Activated CD8-positive, alpha-beta memory T cell treated with anti-CD3 and anti-CD28 coated beads for 4 hours (primary cell): ENCODE measurements at places on chromosomes 6 and 20.

- DNase-seq: no peak
These were observed 1177.9 kb downstream of the GRIK2 start for GRCh38 chr6:102571236-102571908.

DNA sequence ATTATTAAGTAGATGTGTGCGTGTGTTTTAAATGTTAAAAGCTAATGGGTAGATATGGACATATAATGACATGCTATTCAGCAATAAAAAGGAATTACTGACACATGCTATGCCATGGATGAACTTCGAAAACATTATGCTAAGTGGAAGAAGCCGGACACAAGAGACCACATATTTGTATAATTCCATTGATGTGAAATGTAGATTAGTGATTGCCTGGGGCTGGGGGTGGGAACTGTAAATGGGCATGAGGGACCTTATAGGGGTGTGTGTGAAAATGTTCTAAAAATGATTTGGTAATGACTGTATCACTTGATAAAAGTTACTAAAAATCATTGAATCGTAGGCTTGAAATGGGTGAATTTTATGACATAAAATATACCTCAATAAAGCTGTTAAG lies 104.5 kb upstream of the BEND3 start:
- no peak for DNase-seq

DNA sequence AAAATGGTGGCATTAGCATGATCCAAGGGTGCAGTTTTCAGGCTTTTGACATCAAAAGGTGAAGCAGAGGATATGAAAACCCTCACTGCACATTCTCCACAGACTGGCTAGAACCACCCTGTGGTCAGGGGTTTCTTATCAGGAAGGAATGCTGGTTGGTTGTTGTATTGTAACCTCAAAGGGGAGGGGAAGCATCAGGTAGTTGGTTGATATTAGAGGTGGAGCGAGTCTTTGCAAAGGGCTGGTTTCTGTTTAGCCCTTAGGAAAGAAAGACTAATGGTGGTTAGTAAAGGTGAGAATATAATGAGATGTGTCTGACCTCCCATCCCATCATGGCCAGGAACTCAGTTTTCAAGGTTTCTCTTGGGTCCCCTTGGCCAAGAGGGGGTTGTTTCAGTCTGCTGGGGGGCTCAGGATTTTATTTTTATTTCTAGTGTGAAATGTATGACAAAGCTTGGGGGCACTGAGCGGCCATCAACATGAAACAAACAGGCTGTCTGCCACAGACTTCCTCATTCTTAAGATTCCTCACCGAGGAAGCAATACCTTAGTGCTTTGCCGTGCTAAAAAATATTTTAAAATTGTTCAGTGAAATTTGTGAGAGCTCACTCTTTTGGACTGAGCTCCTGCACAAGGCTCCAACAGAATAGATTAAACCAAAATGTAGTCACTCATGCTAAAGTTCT lies 47.5 kb upstream of the PROKR2 start:
- DNase-seq: no peak

GRCh38 chr6:56363796-56364430 lies 116.5 kb upstream of the COL21A1 start:
- no peak for DNase-seq
